ENCODE measurements at places on chromosomes 5 and 9.

DNA sequence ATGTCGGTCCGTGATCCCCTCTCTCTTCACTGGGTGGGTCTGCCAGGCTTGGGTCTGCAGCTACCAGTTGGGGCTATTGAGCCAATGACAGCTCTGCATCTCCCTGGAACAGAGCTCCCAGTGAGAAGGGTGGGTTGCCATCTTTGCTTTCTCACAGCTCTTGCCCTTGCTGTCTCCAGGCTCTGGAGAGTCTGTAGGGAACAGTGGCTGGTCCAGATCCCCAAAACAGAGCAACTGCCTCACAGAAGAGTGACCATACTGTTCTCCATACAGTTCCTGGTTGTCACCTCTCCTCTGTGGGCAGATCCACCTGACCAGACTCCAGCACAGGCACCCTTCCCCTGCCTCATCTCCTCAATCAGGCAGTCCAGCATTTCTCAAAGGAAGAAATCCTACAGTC lies 5.2 kb upstream of the IFNA17 start:
- DNase-seq, result no peak

- no peak for DNase-seq
Measured at GRCh38 chr9:8448226-8448625, 648.6 kb upstream of the DMAC1 start.

GRCh38 chr5:176185133-176185733 lies 53.0 kb upstream of the SIMC1 start:
- no peak for DNase-seq

GRCh38 chr5:65021527-65022226 lies 252.9 kb downstream of the CWC27 start:
- no peak for DNase-seq

DNA sequence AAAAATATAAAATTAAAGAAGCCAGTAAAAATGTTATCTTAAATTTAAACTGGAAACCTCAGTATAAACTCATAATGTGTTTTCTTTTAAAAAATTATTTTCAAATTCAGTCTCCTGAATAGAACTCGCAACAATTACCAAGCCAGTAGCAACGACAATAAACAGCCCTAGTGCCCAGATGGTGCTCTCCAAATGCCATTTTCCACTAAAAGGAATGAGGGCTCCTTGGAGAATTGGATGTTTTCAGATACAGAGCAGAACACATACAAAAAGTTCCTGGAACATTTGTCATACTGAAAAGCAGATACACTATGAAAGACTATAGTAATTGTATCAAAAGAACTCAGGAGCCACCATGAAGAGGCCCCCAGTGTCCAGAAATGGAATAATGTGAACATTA lies 97.4 kb downstream of the TMC1 start:
- DNase-seq, result no peak

DNA sequence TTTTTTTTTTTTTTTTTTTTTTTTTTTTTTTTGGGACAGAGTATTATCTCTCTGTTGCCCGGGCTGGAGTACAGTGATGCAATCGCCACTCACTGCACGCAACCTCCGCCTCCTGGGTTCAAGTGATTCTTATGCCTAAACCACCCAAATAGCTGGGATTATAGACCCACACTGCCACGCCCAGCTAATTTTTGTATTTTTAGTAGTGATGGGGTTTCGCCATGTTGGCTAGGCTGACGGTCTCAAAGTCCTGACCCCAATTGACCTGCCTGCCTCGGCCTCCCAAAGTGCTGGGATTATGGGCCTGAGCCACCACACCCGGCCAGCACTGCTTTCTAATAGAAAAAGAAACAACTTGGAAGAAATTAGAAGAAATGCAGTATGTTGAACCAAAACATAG lies 39.2 kb downstream of the TTC1 start:
- no peak for DNase-seq

DNA sequence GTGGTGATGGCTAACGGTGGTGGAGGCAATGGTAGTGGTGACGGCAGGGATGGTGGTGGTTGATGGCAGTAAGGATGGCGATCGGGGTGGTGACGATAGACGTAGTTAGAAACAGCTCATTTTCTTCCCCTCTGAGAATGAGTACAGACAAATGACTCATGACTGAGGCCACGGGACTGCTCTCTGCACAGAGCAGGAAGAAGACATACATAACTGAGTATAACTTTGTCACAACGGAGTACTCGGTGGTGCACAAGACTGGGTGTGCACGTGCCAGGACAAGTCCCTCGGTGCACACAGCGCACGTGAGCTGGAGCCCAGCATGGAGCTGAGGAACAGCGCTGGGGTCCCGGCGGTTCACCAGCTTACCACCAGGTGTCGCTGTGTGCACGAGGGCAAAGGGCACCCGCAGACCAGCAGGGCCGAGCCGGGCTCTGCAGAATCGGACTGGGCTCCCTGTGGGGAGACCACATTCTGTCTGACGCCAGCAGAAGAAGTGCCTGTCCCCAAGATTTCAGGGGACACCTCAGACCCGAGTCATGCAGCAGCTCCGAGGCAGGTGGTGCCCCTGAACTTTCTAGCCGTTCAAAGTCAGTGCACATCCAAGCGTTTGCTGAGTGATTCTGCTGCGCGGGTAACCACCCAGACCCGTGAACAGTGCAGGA lies 188.6 kb downstream of the FSTL4 start:
- DNase-seq, result no peak

GRCh38 chr9:96486386-96487028 lies 36.5 kb downstream of the HABP4 start:
- peak; percentile 88 for DNase-seq

GRCh38 chr9:14353222-14354056 lies 39.5 kb upstream of the NFIB start:
- DNase-seq, result peak; percentile 49

- DNase-seq, result no peak
Measured at GRCh38 chr5:146832985-146833732, 45.4 kb downstream of the PPP2R2B start.

DNA sequence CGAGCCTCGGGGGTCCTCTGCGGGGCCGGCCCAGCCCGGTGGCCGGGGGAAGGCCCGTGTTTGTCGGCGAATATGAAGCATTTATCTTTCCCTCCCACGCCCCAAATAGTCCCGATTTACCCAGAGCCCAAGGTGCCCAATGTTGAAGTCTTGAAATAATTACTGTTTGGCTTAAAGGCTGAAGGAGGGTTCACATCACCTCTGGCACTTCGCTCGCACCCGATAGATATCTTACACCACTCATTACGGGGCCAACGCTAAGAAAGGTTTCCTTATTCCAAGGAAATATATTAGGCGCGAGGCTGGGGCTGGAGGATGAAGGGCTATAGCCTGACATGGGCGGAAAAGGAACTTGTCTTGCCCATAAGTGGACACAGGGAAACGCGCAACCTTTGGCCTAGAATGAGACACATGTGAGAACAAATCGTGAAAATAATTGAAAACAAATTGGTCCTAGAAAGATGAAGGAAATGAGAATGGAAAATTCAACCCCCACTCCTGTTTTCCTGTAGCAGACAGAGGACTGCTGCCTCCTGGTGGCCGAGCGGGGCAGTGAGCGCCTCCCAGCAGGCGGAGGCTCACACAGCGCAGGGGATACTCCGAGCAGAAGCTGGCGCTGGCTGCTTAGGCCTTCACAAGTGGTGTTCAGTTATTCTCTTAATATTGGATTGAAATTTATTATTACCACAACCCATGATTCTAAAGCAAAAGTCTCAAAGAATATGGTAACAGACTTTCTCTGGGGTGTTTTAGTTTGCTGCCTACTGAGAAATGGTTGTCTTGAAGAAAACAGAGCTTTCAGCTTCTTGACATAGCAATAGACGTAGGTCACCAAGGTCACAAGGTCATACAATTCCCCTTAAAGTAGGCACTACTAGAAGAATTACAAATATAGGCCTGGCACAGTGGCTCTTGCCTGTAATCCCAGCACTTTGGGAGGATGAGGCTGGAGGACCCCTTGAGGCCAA lies 7.9 kb downstream of the CCL21 start:
- DNase-seq, result peak; percentile 92

DNA sequence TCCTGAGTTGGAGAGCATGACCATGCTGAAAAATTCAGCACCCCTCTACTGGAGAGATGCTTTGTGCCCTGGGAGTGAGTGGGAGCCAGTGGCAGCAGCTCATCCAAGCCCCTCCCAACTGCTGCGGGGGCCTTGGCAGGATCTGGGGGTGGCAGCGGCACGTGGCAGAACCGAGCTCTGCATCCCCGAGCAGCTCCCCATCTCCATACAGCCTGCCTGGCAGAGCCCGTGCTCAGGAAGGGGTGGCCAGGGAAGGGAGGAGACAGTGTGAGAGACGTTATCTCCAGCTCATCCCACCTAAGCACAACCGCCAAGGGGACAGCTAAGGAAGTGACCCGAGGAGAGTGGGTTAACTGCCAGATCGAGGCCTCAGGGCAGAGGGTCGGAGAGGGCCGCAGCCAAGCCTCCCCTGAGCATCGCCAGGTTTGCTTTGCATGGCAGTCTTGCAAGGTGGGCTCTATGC lies 17.2 kb upstream of the DPM2 start:
- DNase-seq, result no peak

GRCh38 chr5:1995491-1995890 lies 112.8 kb upstream of the IRX4 start:
- no peak for DNase-seq

- no peak for DNase-seq
Measured at GRCh38 chr9:75926385-75926784, 35.9 kb downstream of the PCSK5 start.

- no peak for DNase-seq
Measured at GRCh38 chr5:43171451-43171850, 20.6 kb upstream of the NIM1K start.

GRCh38 chr5:135477613-135478066 lies 25.5 kb upstream of the TIFAB start:
- DNase-seq, result no peak

- DNase-seq, result no peak
Measured at GRCh38 chr5:83470526-83471404, 779 bp upstream of the VCAN start.

DNA sequence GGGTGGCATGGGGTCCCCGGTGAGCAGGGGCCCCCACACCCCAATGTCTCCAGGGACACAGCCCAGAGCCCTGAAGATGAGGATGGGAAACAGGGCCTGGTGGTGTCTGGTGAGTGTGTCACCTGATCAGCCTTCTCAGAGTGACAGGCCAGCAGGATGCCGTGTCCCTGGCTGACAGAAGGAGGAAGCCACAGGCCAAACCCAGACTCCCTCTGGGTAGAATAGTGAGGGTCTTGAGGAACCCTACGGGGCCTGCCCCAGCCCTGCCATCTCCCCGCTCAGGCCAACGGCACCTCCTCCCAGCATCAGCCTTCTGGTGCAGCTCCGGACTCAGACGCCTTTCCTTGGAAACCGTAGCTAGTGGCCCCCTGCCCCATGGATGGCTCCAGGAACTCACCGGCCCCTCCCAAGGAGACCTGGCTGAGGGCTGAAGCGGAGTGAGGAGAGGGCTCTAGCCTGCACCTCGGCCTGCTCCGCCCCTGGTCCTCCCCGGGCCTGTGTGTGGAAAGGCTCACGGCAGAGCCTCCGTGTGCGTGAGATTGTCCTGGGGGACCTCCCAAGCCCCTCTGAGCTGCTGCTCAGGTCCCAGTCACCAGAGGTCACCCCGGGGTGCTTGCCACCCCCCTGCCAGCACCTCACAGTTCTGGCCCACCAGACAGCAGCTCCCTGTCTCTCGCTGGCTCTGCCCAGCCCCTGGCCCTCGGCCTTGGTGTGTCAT lies 6.0 kb downstream of the RALGDS start:
- DNase-seq, result no peak

GRCh38 chr9:134983074-134983473 lies 65.4 kb upstream of the FCN1 start:
- peak; percentile 52 for DNase-seq

GRCh38 chr5:155064580-155064979 lies 51.0 kb downstream of the KIF4B start:
- no peak for DNase-seq
